Glutamatergic neuron (in vitro differentiated cells): ENCODE measurements at places on chromosomes 4 and X. TPM values are rescaled to one million over a fixed set of nuclear protein-coding genes. Genes with fewer than 3 reads are reported as not detected.

FAAH2 gene
- 1.8 TPM for total RNA-seq

MEPE gene
- not detected for total RNA-seq

PNCK gene
- total RNA-seq: 4.3 TPM

UGT8 gene
- total RNA-seq: 0.98 TPM

GABRG1 gene
- total RNA-seq: not detected

XK gene
- total RNA-seq: 7.4 TPM

DNA sequence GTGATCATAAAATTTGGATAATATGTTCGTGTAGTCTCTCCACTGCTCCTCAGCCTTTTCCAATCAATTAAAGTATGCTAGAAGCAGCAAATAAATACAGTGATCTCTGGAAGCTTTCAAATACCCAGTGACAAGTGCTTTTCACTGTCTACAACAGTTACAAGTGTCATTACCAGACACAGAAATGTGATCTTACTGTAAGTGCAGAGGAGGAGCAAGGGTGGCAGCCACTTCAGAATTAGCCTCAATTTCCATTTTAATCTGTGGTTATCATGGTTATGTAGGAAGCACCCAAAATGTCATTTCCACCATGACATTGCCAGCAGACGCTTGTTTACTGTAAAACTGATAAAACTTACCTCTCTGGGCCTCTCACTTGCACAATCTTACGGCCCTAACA lies 133.9 kb upstream of the ADAMTS3 start:
- H3K27me3 ChIP-seq: no peaks in the 10 kb centered on the region
- no peak overlapping the region for H3K27ac ChIP-seq
- H3K4me3 ChIP-seq: no peak overlapping the region
- no peaks in the 10 kb centered on the region for H3K4me1 ChIP-seq
- DNase-seq: no peak

- H3K27ac ChIP-seq: peak within 1 kb of the TSS; percentile 98
- peak; percentile 30 for DNase-seq
- H3K4me1 ChIP-seq: peaks cover 9% of the 10 kb centered on the region
- peaks cover 6% of the 10 kb centered on the region for H3K27me3 ChIP-seq
- no peaks in the 10 kb centered on the region for H3K36me3 ChIP-seq
Observed at GRCh38 chrX:87517571-87518141, at the start of gene KLHL4. Gene KLHL4, plus strand, starts transcription at chrX:87517802. Its CDS starts 92 bp downstream, at chrX:87517894.

GRCh38 chrX:27968352-27968751 lies 12.9 kb downstream of the DCAF8L1 start:
- peak; percentile 12 for DNase-seq
- H3K4me3 ChIP-seq: no peak overlapping the region
- H3K4me1 ChIP-seq: peaks cover 16% of the 10 kb centered on the region

DNA sequence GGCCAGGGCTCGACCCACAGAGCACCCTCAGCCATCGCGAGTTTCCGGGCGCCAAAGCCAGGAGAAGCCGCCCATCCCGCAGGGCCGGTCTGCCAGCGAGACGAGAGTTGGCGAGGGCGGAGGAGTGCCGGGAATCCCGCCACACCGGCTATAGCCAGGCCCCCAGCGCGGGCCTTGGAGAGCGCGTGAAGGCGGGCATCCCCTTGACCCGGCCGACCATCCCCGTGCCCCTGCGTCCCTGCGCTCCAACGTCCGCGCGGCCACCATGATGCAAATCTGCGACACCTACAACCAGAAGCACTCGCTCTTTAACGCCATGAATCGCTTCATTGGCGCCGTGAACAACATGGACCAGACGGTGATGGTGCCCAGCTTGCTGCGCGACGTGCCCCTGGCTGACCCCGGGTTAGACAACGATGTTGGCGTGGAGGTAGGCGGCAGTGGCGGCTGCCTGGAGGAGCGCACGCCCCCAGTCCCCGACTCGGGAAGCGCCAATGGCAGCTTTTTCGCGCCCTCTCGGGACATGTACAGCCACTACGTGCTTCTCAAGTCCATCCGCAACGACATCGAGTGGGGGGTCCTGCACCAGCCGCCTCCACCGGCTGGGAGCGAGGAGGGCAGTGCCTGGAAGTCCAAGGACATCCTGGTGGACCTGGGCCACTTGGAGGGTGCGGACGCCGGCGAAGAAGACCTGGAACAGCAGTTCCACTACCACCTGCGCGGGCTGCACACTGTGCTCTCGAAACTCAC lies 3.6 kb downstream of the MID1IP1 start:
- peak overlapping the region; percentile 88 for H3K4me3 ChIP-seq
- no peaks in the 10 kb centered on the region for H3K36me3 ChIP-seq
- peak overlapping the region; percentile 87 for H3K27ac ChIP-seq
- H3K4me1 ChIP-seq: peaks cover 10% of the 10 kb centered on the region
- peaks cover 9% of the 10 kb centered on the region for H3K27me3 ChIP-seq

- DNase-seq: no peak
- H3K36me3 ChIP-seq: no peaks in the 10 kb centered on the region
- no peak overlapping the region for H3K4me3 ChIP-seq
- no peaks in the 10 kb centered on the region for H3K4me1 ChIP-seq
Observed at GRCh38 chrX:42096265-42096920, 173.0 kb upstream of the CASK start.

GRCh38 chrX:77003956-77004355 lies 443.2 kb upstream of the FGF16 start:
- peaks cover 1% of the 10 kb centered on the region for H3K27me3 ChIP-seq
- H3K36me3 ChIP-seq: peaks cover 5% of the 10 kb centered on the region
- no peak for DNase-seq
- no peak overlapping the region for H3K4me3 ChIP-seq
- no peaks in the 10 kb centered on the region for H3K4me1 ChIP-seq
- no peak overlapping the region for H3K27ac ChIP-seq

- no peak overlapping the region for H3K27ac ChIP-seq
- H3K4me1 ChIP-seq: no peaks in the 10 kb centered on the region
- DNase-seq: no peak
- H3K36me3 ChIP-seq: no peaks in the 10 kb centered on the region
Observed at GRCh38 chr4:109251396-109251795, 51.1 kb downstream of the COL25A1 start.

DNA sequence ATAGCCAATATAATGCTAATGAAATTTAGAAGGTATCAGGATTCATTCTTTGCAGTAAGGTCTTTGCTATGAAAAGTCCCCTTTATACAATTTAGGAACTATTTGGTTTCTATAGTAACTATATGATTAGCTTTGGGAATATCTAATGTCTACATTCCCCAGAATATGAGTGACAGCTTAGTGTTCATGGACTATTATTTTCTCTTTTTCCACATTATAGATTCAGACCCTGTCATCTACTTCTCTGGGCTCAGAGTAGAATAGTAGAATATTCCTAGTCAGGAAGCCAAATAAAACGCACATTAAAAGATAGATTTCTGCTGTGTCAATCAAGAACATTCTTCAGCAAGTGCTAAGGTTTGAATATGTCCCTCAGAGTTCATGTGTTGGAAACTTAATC lies 26.1 kb upstream of the SULT1B1 start:
- peaks cover 2% of the 10 kb centered on the region for H3K4me1 ChIP-seq
- H3K4me3 ChIP-seq: no peak overlapping the region
- no peaks in the 10 kb centered on the region for H3K36me3 ChIP-seq

DNA sequence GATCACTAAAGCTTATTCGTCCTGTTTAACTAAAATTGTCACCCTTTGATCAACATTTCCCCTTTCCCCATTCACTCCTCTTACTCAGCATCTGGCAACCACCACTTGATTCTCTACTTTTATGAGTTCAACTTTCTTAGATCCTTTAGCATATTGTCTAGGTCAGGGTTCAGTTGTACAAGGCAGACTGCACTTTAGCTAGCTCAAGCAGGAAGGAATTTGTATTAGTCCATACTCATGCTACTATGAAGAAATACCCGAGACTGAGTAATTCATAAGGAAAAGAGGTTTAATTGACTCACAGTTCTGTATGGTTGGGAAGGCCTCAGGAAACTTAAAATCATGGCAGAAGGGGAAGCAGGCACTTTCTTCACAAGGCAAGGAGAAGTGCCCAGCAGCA lies 44.3 kb downstream of the TASL start:
- H3K4me1 ChIP-seq: no peaks in the 10 kb centered on the region
- no peaks in the 10 kb centered on the region for H3K36me3 ChIP-seq
- no peak for DNase-seq

DNA sequence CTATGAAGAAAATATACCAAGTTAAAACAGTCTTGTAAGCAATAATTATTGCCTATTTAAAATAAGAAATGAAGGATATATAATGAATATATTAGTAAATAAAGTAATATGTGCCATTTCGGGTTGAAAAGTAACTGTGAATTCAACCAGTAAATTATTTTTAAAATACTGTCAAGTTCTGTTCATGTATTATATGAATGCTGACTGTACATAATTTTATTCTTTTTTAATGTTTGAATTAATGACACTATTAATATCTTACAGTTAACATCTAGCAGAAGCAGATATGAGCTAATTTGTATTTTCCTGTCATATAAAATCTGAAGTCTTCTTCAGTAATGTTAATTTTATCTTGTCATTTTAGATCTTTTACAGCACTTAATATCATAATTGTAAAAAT lies 632.9 kb downstream of the CCSER1 start:
- no peak for DNase-seq
- no peaks in the 10 kb centered on the region for H3K27me3 ChIP-seq
- no peak overlapping the region for H3K4me3 ChIP-seq
- H3K4me1 ChIP-seq: no peaks in the 10 kb centered on the region

DNA sequence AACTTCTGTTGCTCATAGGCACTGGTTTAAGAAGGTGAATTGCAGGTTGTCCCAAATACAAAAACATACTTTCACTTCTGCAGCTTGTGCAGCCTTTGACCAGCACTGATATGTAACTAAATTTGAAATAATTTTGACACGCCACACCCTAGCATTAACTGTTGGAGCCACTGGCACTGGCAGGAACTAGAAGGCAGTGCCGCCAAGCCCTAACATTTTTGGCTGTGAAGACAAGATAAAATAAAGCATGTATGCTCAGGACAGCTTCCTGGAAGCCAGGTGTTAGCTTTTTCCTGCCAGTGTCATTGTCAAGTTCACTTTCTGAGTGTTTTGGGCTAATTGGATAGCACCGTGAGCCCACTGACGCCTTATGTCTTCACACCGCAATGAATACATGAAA lies 65.3 kb upstream of the FBXW7 start:
- no peak overlapping the region for H3K27ac ChIP-seq
- DNase-seq: no peak
- peaks cover 11% of the 10 kb centered on the region for H3K4me1 ChIP-seq
- H3K36me3 ChIP-seq: no peaks in the 10 kb centered on the region
- H3K4me3 ChIP-seq: no peak overlapping the region

- H3K36me3 ChIP-seq: peaks cover 14% of the 10 kb centered on the region
- H3K27ac ChIP-seq: no peak overlapping the region
- H3K27me3 ChIP-seq: no peaks in the 10 kb centered on the region
- no peak for DNase-seq
- peaks cover 7% of the 10 kb centered on the region for H3K4me1 ChIP-seq
Observed at GRCh38 chr4:182642831-182643230, 274.4 kb downstream of the DCTD start.

DNA sequence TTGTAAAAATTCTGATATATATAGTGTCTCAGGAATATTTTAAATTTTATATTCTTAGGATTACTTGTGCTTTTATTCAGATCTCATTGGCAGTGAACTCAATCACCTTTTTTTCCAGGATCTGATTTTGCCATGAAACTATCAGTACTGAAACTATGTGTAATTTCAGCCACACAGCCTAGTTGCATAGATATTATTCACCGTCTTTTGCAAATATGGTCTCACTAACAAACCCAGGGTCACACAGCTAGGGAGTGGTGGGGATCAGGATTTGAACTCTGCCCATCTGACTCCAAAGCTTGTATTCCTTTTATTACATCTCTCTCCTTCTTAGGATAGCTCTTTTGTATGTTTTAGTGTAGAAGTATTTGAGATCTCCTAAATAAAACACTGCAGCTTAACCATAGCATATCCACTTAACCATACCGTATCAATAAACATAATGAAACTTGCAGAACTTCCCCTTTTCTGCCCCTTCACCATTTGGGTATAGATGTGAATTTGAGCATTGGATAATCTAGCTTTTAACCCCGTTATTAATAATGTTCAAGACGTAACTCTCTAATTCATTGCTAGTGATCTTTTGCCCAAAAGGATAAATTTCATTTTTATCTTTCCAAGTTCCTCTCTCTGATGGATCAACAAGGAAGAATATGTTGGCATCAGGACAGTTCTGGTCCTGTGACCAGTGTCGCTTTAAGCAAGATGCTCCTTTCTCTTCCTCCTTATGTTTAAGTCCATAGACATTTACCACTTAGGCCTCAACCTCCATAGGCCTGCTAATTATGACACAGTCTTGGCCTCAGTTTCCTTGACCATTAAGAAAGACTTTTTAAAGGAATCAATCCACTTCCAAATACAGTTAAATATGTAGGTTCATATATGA lies 74.6 kb downstream of the RAPGEF2 start:
- H3K4me3 ChIP-seq: no peak overlapping the region
- peaks cover 24% of the 10 kb centered on the region for H3K4me1 ChIP-seq
- H3K27ac ChIP-seq: no peak overlapping the region
- no peak for DNase-seq
- no peaks in the 10 kb centered on the region for H3K36me3 ChIP-seq

DNA sequence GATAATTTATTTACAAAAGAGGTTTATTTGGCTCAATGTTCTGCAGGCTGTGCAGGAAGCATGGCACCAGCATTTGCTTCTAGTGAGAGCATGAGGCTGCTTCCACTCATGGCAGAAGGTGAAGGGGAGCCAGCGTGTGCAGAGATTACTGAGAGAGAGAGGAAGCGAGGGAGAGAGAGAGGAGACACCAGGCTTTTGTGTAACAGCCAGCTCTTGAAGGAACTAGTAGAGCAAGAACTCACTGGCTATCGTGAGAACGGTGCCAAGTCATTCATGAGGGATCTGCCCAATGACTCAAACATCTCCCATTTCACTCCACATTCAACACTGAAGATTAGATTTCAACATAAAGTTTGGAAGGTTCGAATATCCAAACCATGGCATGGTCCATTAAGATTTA lies 12.7 kb downstream of the GUCY1A1 start:
- H3K27ac ChIP-seq: no peak overlapping the region
- no peak for DNase-seq
- no peak overlapping the region for H3K4me3 ChIP-seq
- no peaks in the 10 kb centered on the region for H3K4me1 ChIP-seq
- H3K27me3 ChIP-seq: no peaks in the 10 kb centered on the region

DNA sequence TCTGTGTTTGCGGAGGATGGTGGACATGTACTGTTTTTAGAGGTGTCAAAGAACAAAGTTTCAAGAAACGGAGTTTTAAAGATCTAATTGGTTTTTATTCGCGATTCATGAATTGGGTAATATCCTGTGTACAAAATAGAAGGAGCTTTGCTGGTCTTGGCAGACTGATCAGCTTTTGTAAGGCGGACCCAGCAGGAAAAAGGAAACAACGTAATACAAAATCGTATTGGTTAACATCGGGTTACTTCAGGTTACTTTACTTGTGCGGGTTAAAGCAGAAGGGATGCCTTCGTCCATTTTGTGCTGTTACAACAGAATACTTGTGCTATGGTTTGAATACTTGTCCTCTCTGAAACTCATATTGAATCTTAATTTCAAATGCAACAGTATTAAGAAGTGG lies 11.4 kb upstream of the NYX start:
- no peaks in the 10 kb centered on the region for H3K27me3 ChIP-seq
- no peak for DNase-seq
- H3K27ac ChIP-seq: no peak overlapping the region
- no peaks in the 10 kb centered on the region for H3K36me3 ChIP-seq
- no peak overlapping the region for H3K4me3 ChIP-seq

- H3K27ac ChIP-seq: no peak overlapping the region
- H3K36me3 ChIP-seq: no peaks in the 10 kb centered on the region
- H3K4me3 ChIP-seq: no peak overlapping the region
Observed at GRCh38 chr4:80507507-80507906, 172.0 kb downstream of the CFAP299 start.
